ENCODE measurements at places on chromosomes 2 and 18.

GRCh38 chr2:121545257-121545656 is 14.6 kb downstream of the RNU4ATAC start:
- no peak for DNase-seq

DNA sequence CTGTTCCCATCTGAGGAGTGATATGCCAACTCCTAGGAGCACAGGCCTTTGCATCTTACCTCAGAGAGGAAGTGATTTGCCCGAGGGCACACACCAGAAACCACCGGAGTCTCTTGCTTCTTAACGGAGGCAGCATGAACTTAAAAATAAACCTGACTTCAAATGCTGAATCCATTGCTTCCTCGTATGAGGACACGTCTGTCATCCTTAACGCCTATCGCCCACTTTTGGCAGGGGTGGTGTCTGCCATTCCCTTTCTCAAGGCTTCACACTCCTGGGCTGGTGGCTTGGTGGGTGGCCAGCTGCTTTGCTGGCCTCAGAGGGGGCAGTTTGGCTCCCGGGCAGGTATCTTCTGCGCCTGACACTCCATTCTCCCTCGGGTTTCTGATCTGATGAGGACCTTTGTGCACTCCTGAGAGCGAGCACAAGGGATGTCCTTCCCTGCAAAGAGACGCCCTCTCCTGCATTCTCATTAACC is 1.1 kb upstream of the PREB start:
- DNase-seq = no peak

DNA sequence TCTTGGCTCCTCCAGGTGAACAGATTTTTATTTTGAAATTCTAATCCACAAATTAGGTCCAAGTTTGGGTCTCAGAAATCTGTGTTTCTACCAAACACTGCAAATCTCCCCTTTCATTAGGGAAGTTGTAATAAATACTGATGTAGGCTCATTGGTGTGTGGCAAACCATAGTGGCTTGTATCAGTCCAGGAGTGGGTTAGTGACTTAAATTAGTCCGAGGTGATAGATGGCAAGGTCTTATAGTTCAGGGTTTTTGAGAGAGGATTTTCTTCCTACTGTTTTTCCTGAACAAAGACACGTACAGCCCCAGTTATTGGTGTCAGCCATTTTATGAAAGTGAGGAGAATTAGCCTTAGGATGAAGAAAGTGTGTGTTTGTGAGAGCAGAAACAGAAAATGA is 74.6 kb downstream of the RPRM start:
- no peak for DNase-seq

DNA sequence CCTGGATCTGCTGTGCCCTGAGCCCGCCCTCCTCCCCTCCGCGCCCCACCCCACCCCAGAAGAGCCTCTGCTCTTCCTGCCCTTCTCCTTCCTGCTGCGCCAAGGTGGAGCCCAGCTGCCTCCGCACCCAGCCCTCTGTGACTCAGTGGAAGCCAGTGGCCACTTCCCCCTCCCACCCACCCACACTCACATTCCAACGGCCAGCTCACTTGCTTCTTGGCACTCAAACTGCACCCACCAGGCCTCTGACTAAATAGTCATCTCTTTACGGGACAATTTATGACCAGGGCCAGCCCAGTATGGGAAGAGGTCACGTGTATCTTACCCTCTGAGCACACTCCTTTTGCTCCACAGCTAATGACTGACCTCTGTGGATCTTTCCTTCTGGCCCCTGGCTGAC is 150.4 kb upstream of the SLC1A4 start:
- peak; percentile 74 for DNase-seq

DNA sequence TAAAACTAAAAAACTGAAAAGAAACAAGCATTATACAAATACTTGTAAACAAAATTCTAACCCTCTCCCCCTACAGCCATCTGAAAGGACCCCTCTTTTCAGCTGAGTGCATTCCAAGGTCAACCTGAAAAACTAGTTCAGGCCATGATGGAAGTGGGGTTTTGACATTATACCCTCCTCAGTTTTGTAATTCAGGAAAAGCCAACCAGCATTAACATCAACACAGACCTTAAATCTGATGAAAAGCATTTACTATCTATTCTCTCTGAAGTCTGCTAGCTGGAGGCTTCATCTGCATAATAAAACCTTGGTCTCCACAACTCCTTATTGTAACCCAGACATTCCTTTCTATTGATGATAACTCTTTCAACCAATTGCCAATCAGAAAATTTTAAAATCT is 302.2 kb downstream of the CNTNAP5 start:
- no peak for DNase-seq

DNA sequence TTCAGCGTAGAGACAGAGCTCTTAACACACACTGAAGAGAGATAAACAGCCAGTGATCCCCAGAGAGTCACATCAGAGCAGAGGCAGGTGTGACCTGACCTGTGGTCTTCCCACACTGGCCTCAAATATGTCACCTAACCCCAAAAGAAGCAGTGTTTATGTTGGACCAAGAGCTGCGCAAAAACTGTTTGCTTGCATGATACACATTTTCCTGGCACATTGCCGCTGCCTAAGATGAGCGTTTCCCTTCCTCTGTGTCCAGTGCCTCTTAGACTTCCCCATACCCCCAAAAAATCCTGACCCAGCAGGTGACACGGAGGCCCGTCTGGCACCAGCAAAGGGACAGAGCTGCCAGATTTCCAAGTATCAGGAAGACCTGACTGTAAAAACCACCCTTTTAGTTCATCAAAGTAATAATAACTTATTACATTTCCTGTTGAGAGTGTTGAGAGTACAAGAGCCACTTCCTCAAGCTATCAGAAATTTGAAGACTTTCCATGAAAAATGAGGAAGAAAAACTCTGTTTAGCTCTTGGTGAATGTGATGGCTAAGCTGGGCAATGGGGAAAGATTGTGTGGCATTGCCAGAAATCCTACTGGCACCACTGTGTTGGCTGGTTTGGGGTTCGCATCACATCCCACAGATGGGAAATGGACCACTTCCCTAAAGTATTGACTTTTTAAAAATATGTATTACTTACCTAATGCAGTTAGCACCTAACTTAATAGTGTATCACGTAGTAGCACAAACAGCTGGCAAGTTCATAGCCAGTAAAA is 6.7 kb downstream of the TNFRSF11A start:
- DNase-seq = no peak

- no peak for DNase-seq
Measured at GRCh38 chr2:109375131-109375561, 238.6 kb downstream of the SEPTIN10 start.

GRCh38 chr18:40313030-40313642 is 1641.9 kb upstream of the PIK3C3 start:
- DNase-seq = no peak

DNA sequence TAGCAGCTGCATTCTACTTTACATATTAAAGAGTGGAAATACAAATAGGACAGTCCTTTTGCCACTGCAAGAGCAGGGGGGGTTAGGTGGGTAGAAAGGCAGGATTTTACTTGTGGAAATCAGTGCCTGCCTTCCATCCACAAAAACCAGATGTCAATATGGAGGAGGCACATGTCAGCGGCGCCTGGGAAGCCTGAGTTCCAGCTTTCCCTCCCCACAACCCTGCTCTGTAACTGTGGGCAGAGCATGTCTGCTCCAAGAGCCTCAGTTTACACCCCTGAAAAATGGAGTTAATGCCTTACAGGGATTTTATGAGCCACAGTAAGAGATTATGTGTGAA is 32.9 kb downstream of the STEAP3 start:
- no peak for DNase-seq

- no peak for DNase-seq
Measured at GRCh38 chr2:190627448-190628412, 21.2 kb upstream of the NAB1 start.

DNA sequence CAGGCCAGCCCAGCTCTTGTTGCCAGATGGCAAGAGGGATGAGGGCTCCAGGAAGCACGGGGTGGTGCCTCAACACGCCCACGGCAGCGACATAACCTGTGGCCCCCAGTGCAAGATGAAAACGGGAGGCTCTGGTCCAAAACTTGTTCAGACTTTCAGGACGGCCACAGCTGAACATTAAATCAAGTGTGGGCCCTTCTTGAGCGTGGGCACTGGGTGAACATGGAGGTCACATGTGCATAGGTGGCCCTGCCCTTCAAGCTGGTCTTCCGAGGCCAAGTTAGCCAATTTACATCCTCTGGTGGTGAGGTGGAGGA is 77.5 kb downstream of the NDUFA10 start:
- no peak for DNase-seq

GRCh38 chr18:45481821-45482220 is 133.5 kb upstream of the SLC14A2 start:
- DNase-seq = no peak

- no peak for DNase-seq
Measured at GRCh38 chr2:60549928-60550177, 3.6 kb downstream of the BCL11A start.

DNA sequence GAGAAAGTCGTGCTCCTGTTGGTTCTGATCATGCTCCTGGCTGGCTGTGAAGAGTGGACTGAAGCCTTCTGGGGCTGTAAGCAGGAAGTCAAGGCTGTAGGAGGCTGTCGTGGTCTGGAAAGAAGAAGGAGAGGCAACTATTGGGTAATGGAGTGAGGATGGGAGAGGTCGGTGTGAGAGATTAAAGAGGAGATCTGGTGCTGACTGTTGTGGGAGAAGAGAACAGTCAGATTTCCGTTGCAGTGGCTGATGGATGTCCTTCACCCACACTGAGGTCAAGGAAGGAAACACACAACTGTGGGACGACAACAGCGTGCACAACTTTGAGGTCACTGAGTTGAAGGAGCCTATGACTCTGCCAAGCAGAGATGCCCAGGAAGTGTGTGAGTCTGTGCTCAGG is 2.8 kb upstream of the PSMD1 start:
- DNase-seq = no peak

DNA sequence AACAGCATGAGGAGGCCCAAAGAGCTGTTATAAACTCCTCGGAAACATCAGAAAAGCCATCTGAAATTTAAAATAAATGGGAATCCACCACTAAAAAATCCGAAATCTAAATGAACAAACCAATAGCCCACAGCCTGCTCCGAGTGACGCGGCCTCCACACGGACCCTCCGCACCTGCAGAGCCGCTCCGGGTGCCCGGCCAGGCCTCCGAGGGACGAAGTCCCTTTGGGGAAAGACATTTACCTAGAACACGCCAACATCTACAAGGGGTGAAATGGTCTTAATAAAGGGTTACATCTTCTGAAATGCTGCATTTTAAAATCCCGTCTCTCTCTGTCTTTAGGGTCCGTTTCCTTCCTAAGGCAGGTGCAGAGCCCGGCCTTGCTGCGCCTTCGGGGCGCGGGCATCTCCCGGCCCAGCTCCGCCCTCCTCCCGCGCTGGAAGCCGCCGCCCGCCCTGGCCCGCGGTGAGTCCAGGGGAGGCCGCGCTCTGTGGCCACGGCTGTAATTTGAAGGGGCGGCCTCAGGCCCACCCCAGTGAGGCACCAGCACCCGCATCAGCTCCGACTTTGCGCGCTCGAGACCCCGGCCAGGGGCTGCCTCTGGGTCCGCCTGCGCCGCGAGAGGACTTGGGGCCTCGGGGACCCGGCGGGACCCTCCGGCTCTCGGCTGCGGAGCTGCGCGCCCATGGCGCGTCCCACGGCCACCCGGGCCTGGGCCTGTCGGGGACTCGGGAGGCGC is 42.3 kb upstream of the CTDP1 start:
- DNase-seq = no peak

DNA sequence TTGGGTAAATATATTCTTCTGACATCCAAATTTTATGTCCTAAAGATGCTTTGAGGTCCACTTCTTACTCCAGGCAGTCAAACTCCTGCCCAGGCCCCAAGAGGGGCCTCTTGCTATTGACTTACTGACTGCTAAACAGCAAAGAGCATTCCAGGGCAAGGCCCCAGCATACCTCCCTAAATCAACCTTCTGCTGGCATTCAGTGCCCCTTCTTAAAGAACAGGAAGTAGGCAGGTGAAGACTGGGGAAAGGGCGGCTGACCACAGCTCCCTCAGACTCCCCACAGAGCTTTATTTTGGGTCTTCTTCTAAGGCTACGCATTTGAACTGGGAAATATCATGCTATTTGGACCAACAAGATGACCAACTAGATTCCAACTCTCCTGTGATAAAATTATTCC is 68.9 kb downstream of the USP40 start:
- no peak for DNase-seq

- DNase-seq = no peak
Measured at GRCh38 chr2:177326005-177326404, 61.5 kb upstream of the NFE2L2 start.

DNA sequence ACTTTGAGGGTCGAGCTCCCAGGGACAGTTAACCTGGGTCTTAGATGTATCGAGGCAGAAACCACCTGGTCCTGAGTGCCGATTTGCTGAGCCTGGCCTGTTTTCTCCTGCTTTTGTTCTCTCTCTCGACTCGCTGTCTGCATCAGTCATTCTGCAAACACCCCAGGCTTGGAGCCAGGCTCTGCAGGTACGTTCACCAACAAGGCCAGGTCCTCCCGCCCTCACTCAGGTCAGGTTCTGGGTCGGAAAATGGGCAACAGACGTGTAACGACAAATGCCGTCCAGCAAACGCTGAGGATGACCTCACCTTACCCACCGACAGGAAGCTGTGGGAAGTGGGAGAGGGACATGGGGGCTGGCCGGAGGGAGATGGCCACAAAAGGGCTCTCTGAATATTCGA is 57.7 kb upstream of the PXDN start:
- no peak for DNase-seq

- DNase-seq = no peak
Measured at GRCh38 chr2:161337247-161337646, 29.0 kb downstream of the PSMD14 start.

DNA sequence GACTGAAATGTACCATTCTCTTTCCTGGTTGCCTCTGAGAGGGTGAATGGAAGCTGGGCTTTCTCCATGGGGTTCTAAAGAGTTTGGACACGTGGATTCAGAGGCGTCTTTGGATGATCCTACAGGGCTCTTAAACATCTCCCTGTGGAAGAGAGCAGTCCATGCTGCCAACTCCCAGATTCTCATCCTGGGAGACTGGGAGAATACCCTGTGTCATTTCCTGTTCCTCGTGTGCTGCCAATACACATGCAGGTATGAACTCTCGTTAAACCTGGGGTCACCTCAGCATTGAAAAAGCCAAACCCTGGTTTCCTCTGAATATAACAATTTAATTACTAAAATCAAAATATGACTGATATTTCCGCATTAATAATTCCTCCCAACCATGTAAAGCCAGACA is 73.3 kb upstream of the NT5C1B start:
- DNase-seq = no peak

DNA sequence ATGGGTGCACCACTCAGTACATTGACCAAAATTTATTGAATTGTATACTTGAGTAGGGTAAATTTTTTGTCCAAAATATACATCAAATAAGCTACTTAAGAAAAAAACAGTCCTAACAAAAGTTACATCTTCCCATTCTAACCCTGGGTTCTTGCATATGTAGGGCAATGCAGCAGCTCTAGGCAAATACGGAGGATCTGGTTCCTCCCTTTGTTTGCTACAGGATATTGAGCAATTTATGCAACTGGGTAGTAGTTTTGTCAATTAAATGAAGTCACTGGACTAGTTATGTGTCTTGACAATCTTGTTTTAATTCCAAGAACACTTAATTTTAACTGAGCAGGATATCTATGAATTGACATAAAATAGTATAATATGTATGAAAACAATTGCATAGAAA is 1507.2 kb upstream of the PIK3C3 start:
- no peak for DNase-seq

GRCh38 chr2:16840496-16841172 is 175.0 kb upstream of the CYRIA start:
- DNase-seq = no peak

GRCh38 chr18:35443434-35443833 is 54.3 kb downstream of the INO80C start:
- DNase-seq = no peak

Data from HS-27A (cell line).